HCEC 1CT (cell line): ENCODE measurements at places on chromosomes 4 and X.

- no peak for DNase-seq
Measured at GRCh38 chr4:66014146-66014765, 344.0 kb upstream of the EPHA5 start.

- DNase-seq: no peak
Measured at GRCh38 chr4:25815586-25815985, 47.2 kb downstream of the SEL1L3 start.

DNA sequence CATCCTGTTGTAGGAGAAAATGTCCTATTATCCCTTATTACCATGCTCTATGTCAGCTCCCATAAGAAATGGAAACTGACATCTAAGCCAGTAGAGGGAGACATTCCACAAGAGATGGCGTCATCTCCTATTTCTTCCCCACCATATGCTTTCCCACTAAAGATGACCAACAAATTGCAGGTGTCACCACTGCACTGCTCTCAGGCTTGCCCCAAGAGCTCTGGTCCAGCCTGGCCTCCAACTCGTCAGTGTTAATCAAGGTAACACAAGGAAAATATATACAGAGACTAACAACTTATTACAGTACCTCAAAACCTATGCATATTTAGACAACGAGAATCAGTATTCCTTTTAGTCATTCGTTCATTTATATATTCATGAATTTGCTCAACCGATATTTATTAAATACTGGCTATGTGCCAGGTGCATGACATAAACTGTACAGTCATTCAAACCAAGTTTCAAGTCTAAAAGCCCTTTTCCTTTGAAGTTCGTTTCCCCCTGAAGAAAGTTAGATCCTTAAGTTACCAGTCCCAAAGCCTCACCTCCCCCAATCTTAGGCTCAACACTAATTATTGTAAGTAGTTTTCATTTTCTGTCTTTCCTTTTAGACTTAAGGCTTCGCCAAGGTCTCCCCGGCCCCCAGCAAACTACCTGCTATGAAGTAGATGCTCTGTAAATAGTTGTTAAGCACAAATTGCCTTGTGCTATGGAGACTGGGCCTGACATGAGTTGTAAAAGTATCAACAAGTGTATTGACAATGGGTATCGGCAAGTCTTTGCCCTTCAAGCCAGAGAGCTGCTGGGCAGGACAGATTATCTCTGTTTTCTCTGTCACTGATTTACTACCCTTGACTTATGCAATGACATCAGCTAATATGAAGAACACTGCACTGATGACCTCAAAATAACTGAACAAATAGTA lies 3.1 kb upstream of the FGB start:
- peak; percentile 37 for DNase-seq

DNA sequence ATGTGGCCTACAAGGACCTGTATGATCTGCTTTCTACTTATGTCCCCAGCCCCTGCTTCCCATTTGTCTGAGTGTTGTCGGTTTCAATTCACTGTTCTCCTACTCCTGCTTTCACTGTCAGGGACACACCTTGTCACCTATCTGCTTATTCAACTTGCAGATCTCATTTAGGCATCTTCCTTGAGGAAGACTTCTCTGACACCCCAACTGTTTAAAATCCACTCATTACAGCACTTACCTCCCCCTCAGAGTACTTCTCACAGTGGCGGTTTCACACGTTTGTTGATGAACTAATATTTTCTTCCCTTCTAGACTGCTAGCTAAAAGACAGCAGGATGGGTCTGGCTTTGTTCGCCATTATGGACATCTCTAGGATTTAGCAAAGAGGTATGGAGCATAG lies 279.9 kb upstream of the TET2 start:
- no peak for DNase-seq

- no peak for DNase-seq
Measured at GRCh38 chr4:110636680-110637407, 14.0 kb upstream of the PITX2 start.

DNA sequence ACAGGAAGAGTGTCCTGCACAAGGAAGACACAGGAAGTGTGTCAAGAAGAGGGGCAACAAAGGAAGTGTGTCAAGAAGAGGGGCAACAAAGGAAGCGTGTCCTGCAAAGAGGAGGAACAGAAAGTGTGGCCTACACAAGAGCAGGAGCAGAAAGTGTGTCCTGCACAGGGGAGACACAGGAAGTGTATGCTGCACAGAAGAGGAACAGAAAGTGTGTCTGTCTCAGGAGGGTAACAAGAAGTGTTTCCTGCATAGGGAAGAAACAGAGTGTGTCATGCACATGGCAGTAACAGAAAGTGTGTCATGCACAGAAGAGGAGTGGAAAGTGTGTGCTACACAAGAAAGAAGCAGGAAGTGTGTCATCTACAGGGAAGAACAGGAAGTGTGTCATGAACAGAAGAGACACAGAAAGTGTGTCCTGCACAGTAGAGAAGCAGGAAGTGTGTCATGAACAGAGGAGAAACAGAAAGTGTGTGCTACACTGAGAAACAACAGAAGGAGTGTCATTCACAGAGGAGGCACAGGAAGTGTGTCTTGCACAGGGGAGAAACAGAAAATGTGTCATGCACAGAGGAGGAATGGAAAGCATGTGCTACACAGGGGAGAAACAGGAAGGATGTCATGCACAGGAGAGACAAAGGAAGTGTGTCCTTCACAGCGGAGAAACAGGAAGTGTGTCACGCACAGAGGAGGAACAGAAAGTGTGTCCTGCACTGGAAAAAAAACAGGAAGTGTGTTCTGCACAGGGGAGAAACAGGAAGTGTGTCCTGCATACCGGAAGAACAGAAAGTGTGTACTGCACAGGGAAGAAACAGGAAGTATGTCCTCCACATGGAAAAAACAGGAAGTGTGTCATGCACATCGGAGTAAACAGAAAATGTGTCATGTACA lies 526.4 kb upstream of the PRKX start:
- no peak for DNase-seq

DNA sequence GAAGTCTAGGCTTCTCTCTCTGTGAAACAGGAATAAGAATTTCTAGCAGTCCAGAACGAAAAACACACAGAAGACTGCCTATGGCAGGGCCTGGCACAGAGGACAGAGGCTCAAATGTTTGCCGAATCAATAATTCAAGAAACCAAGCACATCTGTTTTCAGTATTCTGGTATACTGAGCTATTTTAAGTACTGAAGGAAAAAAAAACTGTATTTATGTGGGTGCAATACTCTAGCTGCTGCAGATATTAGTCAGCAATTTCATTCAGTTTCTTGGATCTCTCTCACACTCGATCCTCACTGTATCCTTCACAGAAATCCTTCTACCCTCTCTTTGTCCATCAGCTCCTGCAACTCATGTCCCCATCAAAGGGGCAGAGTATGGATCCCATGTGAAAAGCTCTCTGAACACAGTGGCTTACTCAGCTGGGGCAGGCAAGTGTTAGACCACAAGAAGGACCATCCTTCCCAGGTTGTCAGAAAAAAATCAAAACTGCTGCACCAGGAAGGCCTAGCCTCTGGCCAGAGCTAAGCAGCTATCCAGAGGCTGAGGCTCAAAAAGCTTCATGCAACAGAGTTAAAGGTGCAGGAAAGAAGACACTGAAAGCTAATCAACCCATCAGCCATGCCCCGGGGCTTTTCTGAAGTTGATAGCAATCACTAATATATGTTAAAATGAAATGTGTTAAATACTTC lies 9.1 kb upstream of the USO1 start:
- DNase-seq: peak; percentile 38

GRCh38 chrX:150487369-150488094 lies 80.9 kb upstream of the MTM1 start:
- no peak for DNase-seq

DNA sequence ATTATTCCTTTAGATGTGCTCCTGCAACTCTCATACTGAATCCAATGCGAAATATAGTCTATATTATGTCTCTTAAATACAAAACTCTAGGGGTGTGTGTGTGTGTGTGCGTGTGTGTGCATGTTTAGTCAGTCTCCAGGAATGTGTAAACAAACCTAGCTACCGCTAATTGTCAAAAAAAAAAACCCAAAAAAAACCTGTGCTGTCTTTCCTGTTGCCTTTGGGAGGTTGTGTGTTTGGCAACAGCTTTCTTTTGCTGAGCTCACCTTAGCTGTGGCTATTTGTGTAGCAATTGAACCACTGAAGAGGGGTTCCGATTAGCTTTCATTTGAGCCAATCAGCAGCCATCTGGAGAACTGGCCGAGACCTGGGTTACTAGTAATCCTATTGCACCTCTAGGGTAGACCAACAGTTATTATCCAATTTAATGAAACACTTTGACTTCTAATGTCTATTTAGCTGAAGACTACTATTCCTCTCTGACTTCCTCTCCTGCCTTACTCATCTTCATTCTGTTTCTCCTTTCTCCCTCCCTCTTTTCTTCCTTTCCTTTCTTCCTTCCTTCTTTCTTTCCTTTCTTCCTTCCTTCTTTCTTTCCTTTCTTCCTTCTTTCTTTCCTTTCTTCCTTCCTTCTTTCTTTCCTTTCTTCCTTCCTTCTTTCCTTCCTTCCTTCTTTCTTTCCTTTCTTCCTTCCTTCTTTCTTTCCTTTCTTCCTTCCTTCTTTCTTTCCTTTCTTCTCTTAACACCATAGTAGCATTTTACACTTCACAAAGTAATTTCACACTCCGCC lies 471.1 kb downstream of the GBA3 start:
- DNase-seq: no peak

GRCh38 chr4:24559889-24560288 lies 24.5 kb downstream of the DHX15 start:
- peak; percentile 23 for DNase-seq

- no peak for DNase-seq
Measured at GRCh38 chr4:26094911-26095310, 180.9 kb downstream of the SMIM20 start.

DNA sequence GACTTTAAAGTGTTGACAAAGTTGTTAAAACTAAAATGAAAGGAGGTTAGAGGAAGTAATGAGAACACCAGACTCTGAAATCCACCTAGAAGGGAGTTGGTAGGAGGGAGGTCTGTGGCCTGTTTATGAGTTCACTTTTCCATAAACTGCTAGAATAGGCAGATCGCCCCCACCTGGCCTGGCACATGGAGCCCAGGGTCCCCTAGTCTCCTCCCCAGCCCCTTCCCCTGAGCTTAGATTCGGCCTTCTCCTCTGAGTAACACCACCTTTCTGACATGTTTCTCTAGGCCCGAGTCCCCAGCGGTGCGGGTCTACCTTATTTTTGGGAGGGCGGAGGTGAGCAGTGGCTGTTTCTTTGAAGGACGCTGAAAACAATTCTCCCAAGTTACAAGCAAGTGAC lies 54.5 kb upstream of the FAT1 start:
- no peak for DNase-seq

- DNase-seq: no peak
Measured at GRCh38 chr4:154018659-154019058, 229.8 kb upstream of the SFRP2 start.

DNA sequence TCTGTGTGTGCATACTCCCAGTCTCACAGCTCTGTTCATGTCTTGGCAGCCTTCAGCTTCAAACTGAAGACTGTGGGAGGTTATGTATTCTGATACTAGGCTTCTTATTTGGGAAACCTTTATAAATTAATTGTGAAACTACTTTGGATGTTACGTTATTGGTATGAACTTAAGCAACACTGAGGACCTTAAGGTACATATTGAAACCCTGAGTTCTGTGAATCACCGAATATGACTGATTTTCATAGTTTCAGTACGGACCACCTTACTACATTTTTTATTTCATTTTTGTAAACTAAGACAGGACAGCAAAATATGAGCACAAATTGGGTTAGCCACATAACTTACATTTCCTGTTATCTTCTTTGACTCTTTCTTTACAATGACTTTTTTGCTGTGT lies 498.4 kb downstream of the PDGFC start:
- DNase-seq: no peak

DNA sequence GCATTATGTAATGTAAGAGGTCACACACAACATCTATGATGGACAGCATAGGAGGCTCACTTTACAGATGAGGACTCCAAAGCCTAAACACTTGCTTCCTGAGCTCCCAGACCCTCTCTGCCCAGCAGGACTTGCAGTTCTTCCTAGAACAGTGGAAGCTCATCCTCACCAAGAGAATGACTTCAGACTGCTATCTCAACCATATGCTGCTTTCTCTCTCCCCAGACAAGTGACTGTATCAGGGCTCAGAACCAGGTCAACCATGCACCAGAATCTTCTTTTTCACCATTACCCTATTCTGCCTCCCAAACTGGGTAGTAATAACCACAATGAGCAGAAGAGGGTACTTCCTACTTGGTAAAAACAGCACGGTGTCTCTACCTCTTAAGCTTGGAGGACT lies 12.2 kb downstream of the RNF150 start:
- DNase-seq: no peak

- no peak for DNase-seq
Measured at GRCh38 chr4:8050555-8051206, 107.9 kb downstream of the ABLIM2 start.

DNA sequence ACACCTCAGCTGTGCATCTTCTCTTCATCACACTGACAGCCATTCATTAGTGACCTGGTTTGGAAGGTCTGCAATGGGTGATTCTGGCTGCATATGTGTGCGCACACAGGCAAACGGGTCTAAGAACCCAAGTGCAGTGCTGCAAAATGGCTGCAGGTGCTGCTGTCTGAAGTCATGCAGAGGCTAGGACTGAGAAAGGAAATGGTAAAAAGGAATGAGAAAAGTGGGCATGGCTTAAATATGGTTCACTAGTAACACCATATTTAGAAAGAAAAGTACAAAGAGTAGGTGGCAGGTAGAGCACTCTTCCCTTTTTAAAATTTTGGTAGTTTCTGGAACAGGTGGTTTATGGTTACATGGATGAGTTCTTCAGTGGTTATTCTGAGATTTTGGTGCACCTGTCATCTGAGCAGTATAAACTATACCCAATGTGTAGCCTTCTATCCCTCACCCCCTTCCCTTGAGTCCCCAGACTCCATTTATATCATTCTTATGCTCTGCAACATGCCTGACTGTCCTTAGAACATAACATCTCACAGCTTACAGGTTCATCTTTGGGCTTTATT lies 78.4 kb downstream of the CCNG2 start:
- DNase-seq: no peak

GRCh38 chr4:70670332-70671014 lies 4.2 kb upstream of the JCHAIN start:
- DNase-seq: peak; percentile 54

- DNase-seq: no peak
Measured at GRCh38 chr4:101191302-101192098, 155.8 kb downstream of the PPP3CA start.

DNA sequence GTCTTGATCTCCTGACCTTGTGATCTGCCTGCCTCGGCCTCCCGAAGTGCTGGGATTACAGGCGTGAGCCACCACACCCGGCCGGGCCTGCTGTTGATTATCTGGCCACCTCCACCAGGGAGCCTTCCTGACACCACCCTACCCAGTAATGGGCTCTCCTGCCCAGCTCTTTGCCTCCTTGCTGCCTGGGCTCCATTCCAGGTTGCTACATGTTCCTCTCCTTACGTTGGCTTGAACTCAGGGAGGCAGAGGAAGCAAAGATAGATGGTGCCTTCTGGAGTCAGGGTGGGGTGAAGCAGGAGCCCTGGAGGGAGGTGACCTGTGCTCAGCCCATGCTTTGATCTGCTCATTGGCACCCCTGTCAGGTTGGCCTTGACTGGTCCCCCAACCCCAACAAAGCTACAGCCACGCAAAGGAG lies 26.3 kb downstream of the FLNA start:
- peak; percentile 28 for DNase-seq

- DNase-seq: no peak
Measured at GRCh38 chrX:729583-730409, 99.2 kb downstream of the SHOX start.

GRCh38 chrX:45807572-45808425 lies 607.1 kb upstream of the DIPK2B start:
- DNase-seq: peak; percentile 72

GRCh38 chr4:118968813-118969212 lies 80.2 kb downstream of the SYNPO2 start:
- no peak for DNase-seq
